ENCODE measurements at places on chromosomes 6 and 20.

DNA sequence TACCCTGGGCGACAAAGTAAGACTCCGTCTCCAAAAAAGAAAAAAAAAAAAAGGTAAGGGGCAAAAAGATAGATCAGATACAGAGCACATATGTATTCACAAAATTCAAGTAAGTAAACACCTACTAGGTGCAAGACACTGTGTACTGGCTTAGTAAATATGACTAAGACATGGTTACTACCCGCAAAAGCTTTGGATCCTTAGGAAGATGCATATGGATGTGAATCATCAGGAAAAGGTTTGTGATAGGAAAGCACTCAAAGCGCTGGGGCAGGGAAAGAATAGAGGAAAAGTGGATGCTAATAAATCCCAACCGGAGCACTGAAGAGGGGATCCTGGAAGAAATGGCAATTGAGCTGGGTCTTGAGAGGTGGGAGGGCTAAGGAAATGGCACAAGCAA is 118.8 kb upstream of the FAM184A start:
- no peak for DNase-seq

DNA sequence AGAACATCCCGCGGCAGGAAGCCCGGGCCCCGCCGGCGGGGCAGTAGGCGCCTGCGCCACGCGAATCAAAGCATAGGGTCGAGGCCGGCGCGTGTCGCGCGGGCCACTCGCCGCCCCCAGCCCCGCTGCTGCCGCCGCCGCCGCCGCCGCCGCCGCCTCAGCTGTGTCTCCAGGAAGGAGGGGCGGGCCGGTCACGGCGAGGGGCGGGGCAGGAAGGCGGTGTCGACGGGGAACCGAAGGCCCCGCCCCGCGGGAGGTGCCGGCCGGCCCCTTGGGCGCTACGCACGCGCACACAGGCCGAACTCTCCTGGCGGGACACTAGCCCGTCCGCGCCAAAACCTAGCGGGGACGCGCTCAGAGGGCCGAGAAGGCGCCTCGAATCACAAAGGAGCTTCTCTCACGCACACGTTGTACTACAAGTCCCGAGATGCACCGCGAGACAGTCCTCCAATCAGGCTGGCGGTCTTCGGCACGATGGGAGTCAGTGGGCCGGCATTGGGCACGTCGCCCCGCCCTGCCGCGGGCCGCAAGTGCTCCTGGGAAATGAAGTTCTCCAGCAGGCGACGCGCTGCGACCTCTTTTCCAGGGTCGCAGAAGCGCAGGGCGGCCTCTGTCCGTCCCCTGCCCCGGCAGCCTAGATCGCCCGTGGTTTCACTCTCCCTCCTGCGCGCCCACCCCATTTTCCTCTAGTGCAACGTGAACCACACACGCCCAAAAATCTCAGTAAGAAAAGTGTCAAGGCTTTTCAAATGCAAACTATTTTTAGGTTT is at the start of gene RALGAPA2:
RALGAPA2 (minus strand) TSS at position 171 of the 770 bp plus-strand sequence; CDS start at position 7, 164 bp downstream.
- peak; percentile 94 for DNase-seq

DNA sequence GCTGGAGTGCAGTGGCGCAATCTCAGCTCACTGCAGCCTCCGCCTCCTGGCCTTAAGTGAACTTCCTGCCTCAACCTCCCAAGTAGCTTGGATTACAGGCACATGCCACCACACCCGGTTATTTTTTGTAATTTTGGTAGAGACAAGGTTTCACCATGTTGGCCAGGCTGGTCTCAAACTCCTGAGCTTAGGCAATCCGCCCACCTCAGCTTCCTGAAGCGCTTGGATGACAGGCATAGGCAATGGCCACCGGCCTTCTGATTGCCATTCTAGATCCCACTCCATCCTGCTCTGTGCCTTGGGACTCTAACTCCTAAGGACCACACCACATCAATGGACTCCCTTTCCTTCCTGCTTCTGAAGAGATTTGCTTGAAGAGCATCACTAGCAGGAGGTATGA is 60.6 kb downstream of the SEL1L2 start:
- DNase-seq, result no peak

DNA sequence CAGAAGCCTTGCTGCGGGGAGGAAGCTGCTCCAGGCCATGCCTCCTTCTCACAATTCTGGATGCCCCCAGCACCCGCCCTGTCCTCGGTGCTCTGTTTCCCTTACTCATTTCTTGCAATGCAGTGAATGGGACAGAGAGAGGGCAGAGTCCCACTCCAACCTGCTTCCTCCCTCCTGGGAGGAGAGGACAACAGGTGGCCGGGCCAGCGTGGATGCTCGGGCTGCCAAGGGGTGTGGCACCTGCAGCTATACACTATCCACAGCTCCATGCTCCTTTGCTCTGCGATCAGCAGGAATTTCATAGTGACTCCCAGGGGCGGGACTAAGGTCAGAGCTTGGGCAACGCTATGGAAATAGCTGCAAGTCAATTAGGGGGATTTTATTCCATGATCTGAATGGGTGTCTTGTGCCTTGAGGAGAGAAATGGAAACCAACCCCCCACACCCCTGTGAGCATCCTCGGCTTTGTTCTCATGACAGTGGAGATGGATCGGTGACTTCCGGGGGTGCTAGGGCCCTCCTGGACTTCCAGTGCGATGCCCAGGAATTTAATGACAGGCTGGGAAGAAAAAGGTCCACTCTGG is 192.5 kb downstream of the MYLK4 start:
- no peak for DNase-seq

DNA sequence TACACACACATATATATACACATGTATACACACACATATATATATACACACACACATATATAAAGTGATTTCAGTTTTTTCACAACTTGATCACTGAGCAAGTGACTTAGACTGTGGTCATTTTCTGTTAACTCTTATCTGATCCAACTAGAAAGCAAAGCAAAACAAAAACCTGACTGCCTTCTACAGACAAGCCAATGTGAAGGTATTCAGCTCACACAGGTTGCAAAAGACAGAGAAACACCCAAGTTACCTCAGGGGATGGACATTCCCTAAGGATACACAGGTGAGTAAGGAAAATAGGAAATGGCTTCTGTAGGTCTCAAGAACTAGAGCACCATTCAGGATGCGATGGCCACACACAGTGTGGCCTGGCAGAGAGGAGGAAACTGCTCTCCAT is 58.4 kb upstream of the IER3 start:
- DNase-seq, result no peak

DNA sequence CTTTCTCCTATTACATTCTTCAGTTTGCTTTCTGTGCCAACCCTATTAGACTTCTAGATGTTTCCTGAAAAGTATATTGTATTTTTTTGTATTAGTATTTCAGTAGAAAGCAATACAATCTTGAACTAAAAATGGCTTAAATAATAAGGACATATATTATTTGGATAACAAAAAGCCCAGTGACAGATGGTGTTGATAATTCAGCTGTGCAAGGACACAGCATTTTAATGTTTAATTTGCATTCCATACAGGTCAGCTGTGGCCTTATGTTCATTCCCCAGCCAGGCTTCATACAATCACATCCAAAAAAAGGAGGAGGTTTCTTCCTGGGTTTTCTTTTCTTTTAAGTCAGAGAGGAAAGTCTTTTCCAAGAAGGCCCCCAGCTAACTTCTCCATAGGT is 236.9 kb downstream of the CD109 start:
- DNase-seq, result no peak

- DNase-seq, result peak; percentile 26
Measured at GRCh38 chr20:53935344-53936084, 134.9 kb downstream of the BCAS1 start.
